AG08395 (cell line): ENCODE measurements at places on chromosomes 12 and 14.
A peak's percentile ranks its signal among the peaks of the same experiment; 100 is the strongest.

DNA sequence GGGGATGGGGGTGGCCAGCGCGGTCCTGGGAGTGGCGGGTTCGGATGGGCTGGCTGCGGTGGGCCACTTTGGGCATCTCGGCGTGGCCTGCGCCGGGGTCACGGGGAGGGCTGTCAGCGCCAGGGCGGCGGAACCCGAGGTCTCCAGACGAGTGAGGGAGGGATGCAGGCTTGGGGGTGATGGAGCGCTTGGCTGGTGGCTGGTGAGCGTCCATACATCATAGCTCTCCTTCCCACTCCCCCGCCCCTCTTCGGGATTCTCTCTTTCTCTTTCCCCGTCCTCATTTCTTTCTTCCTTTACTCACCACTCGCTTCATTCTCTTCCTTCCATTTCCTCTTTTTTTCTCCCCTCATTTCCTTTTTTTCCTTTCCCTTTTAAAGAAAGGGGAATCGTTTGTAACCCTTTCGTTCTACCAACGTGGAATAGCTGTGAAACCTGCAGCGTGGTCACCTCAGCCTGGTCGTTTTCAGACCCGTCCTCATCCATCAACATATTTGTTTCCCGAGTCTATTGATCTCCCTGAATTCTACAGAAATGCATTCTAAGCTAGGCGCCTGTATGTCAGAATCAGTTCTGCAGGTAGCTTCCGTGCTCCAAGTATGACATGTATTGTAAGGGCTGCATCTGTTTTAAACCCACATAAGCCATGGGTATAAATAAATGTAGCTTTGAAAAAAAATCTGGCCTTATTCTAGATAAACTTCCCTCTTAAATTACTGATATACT is 260.3 kb upstream of the E2F7 start:
- peak; percentile 24 for DNase-seq

DNA sequence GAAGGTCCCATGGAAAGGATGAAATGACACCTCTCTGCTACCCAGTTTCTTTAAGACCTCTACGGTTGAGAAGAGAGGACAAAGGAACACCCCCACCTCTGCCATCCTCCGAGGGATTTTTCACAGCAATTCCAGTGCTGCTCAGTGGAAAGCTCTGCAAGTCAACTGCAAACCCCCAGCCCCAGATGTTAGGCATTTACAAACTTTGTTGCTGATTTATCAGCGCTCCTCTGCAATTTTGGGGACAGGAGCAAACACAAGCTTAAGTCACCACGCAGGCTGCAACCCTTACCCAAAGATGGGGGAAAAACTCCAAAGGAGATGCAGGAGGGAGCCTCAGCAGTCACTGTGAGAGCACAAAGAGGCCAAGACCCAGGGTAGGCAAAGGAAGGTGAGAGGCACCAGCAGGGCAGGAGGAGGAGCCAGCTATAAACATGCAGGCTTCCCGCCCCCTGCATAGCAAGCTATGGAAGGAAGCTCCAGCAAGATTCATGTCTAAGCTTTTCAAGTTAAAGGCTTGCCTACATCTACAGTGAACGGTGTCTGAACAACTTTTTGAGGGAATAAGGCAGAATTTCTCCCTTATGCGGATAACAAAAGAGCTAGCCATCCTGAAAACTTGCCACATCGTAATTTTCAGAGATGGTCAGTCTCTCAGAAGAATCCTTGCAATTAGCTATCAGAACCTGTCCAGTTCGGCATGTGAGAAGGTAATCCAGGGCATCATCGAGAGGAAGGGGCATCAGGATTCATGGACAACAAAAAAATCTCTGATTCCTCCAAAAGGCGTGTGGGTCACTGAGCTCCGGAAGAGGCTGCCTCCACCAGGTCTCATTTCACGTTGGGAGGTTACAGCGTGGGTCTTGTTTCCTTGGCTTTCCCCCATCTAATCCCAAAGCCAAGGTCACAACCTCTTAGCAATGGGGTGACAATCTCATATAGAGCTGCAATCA is 3.9 kb downstream of the CTDSP2 start:
- no peak for DNase-seq

DNA sequence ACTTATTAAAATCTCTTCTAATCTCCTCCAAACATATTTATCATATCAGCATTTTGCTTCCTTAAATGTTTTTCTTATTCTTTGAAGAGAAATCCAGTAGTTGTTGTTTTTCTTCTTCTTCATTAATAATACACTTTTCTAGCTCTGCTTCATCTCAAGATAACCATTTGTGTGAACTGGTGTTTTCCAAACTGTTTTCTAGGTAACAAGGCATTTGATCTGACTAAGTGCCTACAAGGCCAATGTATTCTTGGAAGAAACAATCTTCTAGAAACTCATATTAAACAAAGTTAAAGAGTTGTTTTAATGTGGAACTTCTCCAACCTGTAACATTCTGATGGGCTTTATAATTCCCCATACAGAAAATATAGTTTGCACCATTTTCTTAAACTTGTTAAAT is 30.8 kb upstream of the IFNG start:
- no peak for DNase-seq

GRCh38 chr14:78164226-78164853 is 5.8 kb upstream of the NRXN3 start:
- no peak for DNase-seq

- no peak for DNase-seq
Observed at GRCh38 chr12:120240495-120240833, 25.1 kb downstream of the PXN start.

DNA sequence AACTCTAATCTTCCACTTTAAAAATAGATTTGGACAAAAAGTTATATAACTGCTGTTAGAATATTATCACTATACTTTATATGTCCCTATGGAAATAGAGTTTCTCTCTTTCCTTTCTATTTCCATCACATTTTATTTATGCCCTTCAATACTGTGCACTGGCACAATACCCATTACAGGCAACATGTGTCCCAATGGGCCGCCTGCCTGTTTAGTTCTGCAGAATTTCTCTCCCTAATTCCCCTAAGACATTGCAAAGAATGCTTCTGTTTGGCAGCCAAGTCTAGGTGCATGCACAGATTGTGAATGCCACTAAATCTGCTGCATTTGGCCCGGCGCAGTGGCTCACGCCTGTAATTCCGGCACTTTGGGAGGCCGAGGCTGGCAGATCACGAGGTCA is 520.4 kb upstream of the FLRT2 start:
- no peak for DNase-seq

DNA sequence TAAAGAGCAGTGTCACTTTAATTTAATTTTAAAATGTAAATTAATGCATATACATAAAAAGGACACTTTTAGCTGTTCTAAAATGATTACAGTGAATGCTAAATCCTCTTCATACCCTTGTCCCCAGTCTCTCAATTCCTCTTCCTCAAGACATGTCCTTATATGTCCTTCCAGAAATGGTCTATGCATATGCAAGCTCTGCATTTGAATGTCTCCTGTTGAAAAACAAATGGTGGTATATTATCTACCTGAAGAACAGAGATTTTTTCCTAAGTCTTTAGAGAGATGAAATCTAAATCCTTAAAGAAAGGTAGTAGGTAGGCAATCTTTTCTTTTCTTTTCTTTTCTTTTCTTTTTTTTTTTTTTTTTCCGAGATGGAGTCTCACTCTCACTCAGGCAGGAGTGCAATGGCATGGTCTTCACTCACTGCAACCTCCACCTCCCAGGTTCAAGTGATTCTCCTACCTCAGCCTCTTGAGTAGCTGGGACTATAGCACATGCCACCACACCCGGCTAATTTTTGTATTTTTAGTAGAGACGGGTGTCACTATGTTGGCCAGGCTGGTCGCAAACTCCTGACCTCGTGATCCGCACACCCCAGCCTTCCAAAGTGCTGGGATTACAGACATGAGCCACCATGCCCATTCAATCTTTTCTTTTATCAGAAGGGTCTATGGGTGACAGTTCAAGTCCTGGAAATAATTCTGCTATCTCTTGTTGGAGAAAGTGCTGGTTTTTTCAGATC is 180.5 kb downstream of the PRKCH start:
- DNase-seq: no peak

DNA sequence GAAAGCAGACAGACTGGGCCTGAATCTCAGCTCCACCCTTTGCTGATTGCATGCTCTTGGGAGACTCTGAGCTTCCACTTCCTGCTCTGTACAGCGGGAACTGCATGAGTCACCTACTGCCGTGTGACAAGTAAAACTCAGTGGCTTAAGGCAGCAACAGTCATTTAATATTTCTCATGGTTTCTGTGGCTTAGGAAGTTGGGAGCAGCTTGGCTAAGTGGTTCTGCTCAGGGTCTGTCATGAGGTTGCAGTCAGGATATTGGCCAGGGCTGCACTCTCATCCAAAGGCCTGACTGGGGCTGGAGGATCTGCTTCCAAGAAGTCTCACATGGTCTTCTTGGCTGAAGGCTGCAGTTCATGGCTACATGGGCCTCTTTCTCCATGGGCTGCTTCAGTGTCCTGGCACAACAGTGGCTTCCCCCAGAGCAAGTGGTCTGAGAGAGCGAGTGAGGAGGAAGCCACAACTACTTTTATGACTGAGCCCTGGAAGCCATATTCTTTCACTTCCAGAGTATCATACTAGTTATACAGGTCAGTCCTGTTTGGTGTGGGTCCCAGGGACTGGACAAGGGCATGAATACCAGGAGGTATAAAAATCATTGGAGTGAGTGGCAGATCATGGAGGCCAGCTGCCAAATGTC is 49.7 kb downstream of the FAM222A start:
- peak; percentile 52 for DNase-seq

DNA sequence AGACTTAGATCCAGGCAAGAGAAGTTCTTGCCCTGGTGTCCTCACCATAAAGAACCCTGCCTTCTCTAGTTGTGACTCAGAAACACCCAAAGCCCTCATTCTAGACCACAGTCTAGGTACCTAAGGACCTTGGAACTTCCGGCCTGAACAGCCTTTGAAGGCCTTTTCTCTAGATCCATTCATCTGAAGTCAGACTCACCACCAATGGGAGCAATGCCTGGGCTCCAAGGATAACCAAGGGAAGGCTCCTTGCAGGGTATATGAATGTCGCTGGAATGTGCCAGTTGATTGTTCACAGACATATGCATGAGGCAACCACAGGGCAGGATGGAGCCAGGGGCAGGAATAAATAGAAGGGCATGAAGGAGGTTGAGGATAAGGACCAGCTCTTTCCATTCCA is 86.3 kb downstream of the PLCZ1 start:
- no peak for DNase-seq

- peak; percentile 54 for DNase-seq
Observed at GRCh38 chr14:64891839-64892375, 12.2 kb upstream of the SPTB start.

DNA sequence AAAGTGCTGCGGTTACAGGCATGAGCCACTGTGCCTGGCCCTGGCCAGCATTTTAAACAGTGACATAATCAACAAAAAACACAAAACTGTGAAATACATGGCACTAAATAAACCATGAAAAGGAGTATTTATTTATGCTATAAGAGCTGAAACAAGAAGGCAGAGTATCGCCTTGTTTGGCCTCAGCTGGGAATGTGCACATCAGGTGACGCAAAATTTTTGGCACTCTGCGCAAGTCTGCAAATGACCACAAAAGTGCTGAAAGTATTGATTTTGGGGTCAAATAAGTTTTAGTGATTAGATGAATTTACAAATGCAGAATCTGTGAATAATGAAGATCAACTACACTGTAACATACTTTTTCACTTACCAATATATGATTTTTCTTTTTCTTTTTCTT is 36.6 kb upstream of the NFKBIA start:
- no peak for DNase-seq

DNA sequence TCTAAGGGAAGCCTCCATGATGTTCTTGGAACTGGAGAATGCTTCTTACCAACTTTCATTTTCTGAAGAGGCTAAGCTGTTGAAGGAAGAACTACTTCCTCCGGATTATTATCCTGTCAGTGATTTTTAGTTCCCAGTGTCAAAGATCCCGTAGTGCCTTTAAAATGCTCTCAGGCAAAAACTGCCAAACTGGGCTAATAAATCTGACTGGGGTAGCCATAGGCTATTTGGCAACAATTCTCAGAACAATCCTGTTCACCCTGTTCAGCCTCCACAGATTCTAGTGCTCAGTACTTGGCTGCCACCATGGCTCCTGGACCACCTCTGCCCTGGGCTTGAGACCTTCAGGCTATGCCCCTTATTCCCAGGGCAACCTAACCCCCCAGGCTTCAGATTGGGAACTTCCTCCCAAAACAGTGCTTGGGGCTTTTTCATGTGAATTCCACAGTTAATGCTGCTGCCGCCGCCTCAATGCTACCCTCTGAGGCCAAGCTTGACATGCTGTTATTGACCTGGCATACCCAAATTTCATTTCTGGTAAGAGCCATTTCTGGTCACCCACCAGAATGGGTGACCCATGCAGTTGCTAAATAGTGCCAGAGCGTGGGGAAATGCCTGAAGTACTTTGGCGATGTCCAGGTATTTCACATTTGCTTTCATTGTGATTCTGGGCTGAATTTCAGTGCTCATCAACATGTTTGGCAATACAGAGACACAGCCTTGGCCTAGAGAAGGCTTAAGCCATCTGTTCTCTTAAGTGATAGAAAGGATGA is 110.0 kb upstream of the ARHGAP5 start:
- DNase-seq: no peak

DNA sequence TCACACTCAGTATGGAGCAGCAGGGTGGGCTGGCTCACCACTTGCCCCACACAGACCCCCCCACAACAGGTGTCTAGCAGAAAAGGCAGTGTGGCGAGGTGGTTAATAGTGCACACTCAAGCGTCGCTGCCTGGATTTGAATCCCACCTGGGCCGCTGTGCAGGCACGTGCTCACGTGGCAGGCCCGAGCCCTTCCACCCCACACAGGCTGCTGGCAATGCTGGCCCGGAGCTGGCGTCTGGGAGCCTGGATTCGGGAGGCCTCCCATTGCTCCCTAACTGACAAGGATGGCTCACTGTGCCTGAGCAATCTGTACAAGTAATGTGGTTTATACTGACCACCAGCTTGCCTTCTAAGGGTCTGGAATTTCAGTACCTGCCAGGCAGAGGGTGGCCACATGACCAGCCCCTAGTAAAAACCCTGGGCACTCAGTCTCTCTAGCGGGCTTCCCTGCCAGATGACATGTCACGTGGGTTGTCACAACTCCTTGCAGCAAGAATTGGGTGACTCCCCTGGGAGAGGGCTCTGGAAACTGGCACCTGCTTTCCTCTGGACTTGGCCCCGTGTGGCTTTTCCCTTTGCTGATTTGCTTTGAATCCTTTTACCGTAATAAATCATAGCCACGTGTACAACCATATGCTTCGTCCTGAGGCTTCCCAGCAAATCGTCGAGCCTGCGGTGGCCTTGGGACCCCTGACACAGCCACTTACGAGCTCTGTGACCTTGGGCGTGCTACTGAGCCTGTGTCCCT is 72.8 kb downstream of the SCARB1 start:
- DNase-seq: no peak

DNA sequence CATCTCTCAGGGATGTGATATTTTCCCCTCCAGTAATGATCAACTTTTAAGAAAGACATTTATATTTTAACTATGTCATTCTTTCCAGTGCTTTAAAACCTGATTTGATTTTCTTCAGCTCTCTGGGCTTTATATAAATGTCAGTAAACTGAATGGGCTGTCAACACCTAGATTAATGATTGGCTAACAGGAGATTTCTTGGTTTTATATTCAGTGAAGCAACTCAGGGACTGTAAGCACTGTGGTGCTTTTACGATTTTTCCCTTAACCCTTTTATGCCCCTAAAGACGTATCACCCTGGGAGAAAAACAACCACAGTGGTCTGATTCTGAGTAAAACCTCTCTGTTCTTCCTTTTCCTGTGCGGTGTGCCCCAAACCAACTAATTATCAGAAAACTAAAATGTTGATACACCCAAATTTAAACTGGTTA is 38.0 kb downstream of the PTGER2 start:
- DNase-seq: no peak

GRCh38 chr12:108784270-108784669 is 53.0 kb upstream of the CORO1C start:
- DNase-seq: no peak

GRCh38 chr12:120238839-120239445 is 26.6 kb downstream of the PXN start:
- no peak for DNase-seq

GRCh38 chr12:52501490-52501889 is 8.4 kb upstream of the KRT6A start:
- no peak for DNase-seq
